ENCODE measurements at places on chromosomes 5 and 9.

- peaks cover 39% of the 10 kb centered on the region for H3K36me3 ChIP-seq
- H3K27ac ChIP-seq, result no peak overlapping the region
- DNase-seq, result no peak
- H3K27me3 ChIP-seq, result no peaks in the 10 kb centered on the region
- no peak overlapping the region for H3K4me3 ChIP-seq
- peaks cover 16% of the 10 kb centered on the region for H3K4me1 ChIP-seq
Observed at GRCh38 chr9:121778252-121779225, 127.1 kb downstream of the DAB2IP start.

- DNase-seq, result peak; percentile 99
- no peaks in the 10 kb centered on the region for H3K27me3 ChIP-seq
- H3K36me3 ChIP-seq, result peaks cover 6% of the 10 kb centered on the region
- H3K27ac ChIP-seq, result peak within 1 kb of the TSS; percentile 96
- peaks cover 26% of the 10 kb centered on the region for H3K4me1 ChIP-seq
Observed at GRCh38 chr9:113221003-113221799, at the start of the genes FKBP15 and SLC31A1. Gene FKBP15, minus strand, starts transcription at chr9:113221277. Its CDS starts 34 bp downstream, at chr9:113221243. Gene SLC31A1, plus strand, starts transcription at chr9:113221544. Its CDS starts 34,605 bp downstream, at chr9:113256149.

DNA sequence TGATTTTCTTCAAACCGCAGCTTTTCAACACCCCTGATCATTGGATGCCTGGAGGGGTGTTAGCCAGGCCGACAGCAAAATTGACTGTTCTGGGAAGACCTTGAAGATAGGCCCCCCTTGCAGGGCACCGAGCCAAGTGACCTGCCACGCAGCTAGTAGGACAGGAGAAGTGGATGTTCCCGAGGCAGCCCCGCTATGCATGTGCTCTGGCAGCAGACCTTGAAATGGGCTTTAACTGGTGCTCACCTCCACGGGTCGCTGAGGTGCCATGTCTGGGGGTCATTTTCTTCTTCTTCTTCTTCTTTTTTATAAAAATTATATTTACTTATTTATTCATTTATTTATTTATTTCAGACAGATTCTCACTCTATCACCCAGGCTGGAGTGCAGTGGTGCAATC, 12.6 kb downstream of the FGF18 start:
- no peak overlapping the region for H3K4me3 ChIP-seq
- DNase-seq, result no peak
- H3K36me3 ChIP-seq, result no peaks in the 10 kb centered on the region
- peaks cover 21% of the 10 kb centered on the region for H3K4me1 ChIP-seq

DNA sequence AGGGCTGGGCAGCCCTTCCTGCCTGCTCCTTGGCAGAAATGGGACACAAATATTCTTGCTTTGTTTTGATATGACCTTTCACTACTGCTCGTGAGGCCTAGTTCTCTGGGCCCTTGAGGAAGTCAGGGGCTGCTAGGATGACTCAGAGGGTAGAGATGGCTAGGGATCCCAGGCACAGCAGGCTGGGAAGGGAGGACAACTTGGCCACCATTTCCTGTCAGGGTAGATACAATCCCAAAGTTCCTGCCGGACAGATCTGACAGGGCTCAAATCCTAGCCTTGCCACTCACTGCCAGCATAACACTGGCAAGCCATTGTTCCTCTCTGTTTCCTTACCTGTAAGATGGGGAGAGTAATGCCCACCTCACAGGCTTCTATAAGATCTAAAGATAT, 31.7 kb upstream of the MEIKIN start:
- H3K36me3 ChIP-seq, result no peaks in the 10 kb centered on the region
- H3K27ac ChIP-seq, result no peak overlapping the region
- H3K4me3 ChIP-seq, result no peak overlapping the region
- DNase-seq, result no peak

GRCh38 chr5:147567917-147568598, 58.2 kb upstream of the DPYSL3 start:
- peaks cover 38% of the 10 kb centered on the region for H3K36me3 ChIP-seq
- DNase-seq, result peak; percentile 48
- peaks cover 94% of the 10 kb centered on the region for H3K4me1 ChIP-seq
- H3K4me3 ChIP-seq, result peak overlapping the region; percentile 12
- H3K27me3 ChIP-seq, result no peaks in the 10 kb centered on the region

GRCh38 chr5:153746440-153746839, 256.0 kb downstream of the GRIA1 start:
- H3K4me1 ChIP-seq, result peaks cover 3% of the 10 kb centered on the region
- H3K36me3 ChIP-seq, result no peaks in the 10 kb centered on the region
- H3K4me3 ChIP-seq, result no peak overlapping the region

DNA sequence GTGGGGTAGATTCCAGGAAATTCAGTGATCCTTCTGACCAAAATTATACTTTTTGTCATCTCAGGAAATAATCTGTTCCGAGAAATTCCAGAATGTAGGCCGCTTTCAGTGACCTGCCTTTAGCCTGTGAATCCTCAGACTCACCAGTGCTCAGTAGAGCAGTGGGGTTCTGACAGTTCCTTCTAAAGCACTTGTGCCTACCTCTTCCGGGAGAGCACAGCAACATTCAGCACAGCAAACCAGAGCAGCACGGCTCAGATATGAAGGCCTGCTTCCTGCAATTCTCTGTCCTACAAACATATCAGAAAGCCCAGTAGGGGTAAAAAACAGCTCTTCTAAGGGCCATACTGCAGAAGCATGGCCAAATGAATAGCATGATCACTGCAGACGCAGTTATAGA, 15.0 kb downstream of the FANCC start:
- H3K4me1 ChIP-seq, result peaks cover 18% of the 10 kb centered on the region
- no peaks in the 10 kb centered on the region for H3K27me3 ChIP-seq
- DNase-seq, result no peak
- no peak overlapping the region for H3K4me3 ChIP-seq

DNA sequence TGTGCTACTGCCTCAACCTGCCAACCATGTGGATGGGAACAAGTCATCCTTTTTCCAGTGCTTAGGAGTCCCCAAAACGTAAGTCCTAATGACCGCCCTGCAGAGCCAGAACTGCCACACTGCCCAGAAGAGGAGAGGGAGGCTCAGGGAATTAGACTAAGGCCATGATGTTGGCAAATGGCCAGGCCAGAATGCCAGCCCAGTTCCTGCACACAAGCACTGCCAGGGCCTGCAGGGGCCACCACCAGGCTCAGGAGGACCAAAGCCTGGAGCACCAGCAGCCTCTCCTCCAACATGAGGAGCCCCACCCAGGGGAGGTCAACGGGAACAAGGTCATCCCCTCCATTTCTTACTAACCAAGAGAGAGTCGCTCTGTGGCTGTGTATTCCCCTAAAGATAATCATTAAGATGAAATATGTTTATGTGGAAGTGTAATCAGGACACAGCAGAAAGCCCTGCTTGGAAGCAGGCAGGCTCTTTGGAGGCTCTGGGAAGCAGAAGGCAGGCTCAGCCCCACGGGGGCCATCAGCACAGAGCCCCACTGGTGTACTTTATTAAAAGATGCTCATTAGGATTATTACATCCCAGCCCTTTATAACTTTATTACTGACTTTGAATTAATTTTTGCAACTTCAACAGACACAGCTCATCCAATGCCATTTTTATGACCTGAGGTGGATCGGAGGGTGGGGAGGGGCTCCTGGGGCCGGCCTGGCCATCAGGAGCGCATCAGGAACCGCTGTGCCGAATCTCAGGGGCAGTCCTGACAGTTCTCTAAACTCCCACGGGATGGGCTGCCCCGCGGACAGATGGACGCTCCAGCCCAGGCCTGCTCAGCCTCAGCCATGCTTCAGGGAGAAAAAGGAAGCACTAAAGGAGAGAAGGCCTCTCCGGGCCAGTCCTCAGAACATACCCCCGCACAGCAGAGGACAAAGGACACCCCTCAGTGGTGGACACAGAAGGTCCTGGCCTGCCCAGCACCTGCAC, 127.0 kb downstream of the ADAMTS2 start:
- H3K36me3 ChIP-seq, result peaks cover 5% of the 10 kb centered on the region
- H3K4me3 ChIP-seq, result no peak overlapping the region
- H3K4me1 ChIP-seq, result peaks cover 2% of the 10 kb centered on the region
- no peak for DNase-seq

- no peak overlapping the region for H3K27ac ChIP-seq
- DNase-seq, result peak; percentile 67
- peaks cover 48% of the 10 kb centered on the region for H3K4me1 ChIP-seq
- H3K27me3 ChIP-seq, result no peaks in the 10 kb centered on the region
- H3K4me3 ChIP-seq, result no peak overlapping the region
- H3K36me3 ChIP-seq, result no peaks in the 10 kb centered on the region
Observed at GRCh38 chr9:99807276-99807852, 14.3 kb upstream of the NR4A3 start.

GRCh38 chr5:157303667-157304327, 37.9 kb downstream of the CYFIP2 start:
- peaks cover 16% of the 10 kb centered on the region for H3K36me3 ChIP-seq
- H3K27me3 ChIP-seq, result no peaks in the 10 kb centered on the region
- no peak overlapping the region for H3K27ac ChIP-seq
- no peaks in the 10 kb centered on the region for H3K4me1 ChIP-seq
- peak; percentile 85 for DNase-seq

- H3K4me3 ChIP-seq, result no peak overlapping the region
- no peak for DNase-seq
- H3K27ac ChIP-seq, result no peak overlapping the region
Observed at GRCh38 chr9:131960311-131960710, 119.4 kb downstream of the MED27 start.

GRCh38 chr5:93608855-93609254, 25.8 kb downstream of the NR2F1 start:
- H3K4me1 ChIP-seq, result peaks cover 55% of the 10 kb centered on the region
- no peak overlapping the region for H3K27ac ChIP-seq
- no peaks in the 10 kb centered on the region for H3K27me3 ChIP-seq
- peaks cover 2% of the 10 kb centered on the region for H3K36me3 ChIP-seq
- no peak overlapping the region for H3K4me3 ChIP-seq
- no peak for DNase-seq

- H3K4me3 ChIP-seq, result no peak overlapping the region
- H3K27ac ChIP-seq, result no peak overlapping the region
- peaks cover 11% of the 10 kb centered on the region for H3K36me3 ChIP-seq
- no peaks in the 10 kb centered on the region for H3K27me3 ChIP-seq
- no peaks in the 10 kb centered on the region for H3K4me1 ChIP-seq
- DNase-seq, result peak; percentile 15
Observed at GRCh38 chr5:134489227-134489944, 36.1 kb upstream of the JADE2 start.
